MM.1S (cell line): ENCODE measurements at places on chromosomes 4 and X.

- no peak for DNase-seq
Observed at GRCh38 chrX:143674926-143675325, 39.0 kb upstream of the SLITRK4 start.

DNA sequence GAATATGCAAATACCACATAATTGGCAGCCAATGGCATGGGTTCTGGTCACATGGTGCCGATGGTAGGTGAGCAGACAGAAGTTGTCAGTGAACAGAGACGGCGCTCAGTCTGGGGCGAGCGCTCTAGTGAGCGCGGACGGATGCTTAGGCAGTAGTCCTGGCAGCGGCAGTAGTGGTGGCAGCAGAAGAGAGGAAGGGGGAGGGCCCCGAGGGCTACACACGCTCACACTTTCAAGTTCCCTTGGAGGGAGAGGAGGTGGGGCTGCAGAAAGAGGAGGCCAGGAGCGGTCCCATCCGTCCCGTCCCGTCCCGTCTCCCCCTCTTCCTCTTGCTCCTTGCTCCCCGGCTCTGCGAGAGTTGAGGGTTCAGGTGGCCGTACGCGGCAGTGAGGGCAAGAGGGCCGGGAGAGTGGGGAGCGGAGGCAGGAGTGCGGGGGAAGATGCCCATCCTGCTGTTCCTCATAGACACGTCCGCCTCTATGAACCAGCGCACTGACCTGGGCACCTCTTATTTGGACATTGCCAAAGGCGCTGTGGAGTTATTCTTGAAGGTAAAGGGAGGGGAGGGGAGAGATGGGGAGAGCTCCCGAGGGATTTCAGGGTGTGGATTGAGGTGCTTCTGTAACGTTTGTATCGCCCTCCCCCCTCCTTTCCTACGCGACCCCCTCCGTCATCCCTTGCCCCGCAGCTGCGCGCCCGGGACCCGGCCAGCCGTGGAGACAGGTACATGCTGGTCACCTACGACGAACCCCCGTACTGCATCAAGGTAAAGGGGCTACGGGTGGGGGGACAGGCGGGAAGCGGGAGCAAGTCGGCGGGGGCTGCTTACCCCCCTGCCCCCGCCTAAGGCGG, at the start of gene INTS6L:
Gene INTS6L (plus strand): TSS at position 108 of the 852 bp plus-strand sequence. CDS start 333 bp downstream, at position 441.
- DNase-seq: peak; percentile 90

GRCh38 chr4:104919406-104919805, 227.3 kb upstream of the TET2 start:
- DNase-seq: no peak

DNA sequence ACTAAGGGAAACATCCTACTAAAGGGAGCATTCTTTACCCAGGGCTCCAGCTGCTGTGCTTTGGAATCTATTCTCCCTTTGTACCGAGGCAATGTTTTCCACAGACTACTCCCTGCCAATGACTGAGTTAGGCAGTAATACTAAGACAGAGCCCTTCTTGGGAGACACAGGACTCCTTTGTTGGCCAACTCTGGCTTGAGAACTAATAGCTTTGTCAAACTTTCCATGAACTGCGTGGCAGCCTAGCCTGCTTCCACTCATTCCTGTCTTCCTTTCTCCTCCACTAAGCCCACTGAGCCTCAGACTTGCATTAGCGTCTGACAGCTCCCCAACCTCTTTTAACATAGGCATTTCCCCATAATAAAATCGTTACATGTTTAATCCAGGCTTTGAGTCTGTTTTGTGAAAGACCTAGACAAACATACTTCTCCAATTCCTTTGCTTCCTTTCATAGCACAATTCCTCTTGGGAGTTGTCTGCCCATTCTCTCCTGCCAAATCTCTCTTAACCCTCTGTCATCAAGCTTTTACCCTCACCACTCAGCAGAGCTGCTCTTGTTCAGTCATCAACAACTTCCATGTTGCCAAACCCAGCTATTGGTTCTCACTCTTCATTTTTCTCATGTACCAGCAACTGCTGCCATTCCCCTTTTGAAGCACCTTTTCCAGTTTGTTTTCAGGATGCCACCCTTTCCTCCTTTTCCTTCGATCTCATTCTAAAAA, 300.3 kb upstream of the IGFBP7 start:
- no peak for DNase-seq

DNA sequence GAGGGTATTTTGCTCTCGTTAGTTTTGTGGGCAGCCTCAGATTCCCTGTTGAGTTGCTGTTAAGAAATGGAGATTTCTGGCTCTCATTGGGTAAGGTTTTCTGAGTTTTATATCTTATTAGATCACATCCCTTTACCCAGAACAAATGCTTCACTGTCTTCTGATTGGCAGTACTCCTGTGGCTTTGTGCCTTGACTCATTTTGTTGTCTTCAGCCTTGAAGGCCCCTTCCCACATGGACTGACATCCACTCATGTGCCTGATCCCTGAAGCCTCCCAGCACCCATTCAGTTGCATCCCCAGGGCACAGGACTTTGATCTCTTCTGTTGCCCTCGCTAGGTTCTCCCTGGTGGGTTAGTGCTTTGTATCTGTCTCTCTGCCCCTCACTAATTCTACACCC, 10.4 kb downstream of the MED28 start:
- no peak for DNase-seq

DNA sequence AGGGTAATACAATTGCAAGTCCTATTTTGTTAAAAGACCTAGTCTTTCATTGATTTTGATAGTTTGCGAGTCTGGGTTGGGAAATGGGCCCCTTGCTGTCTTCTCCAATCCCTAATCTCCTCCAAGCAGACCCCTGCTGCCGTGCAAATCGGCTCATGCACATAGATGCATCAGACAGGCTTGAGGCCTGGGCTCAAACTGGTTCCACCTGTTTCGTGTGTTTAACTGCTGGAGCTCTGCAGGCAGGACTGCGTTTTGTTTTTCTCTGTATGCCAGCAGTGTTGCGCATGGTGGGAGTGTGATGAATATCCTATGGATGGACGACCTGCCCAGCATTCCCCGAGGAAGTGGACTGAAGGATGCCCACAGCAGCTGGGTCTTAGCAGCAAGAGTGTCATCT, 133.9 kb downstream of the PDGFRA start:
- DNase-seq: no peak

DNA sequence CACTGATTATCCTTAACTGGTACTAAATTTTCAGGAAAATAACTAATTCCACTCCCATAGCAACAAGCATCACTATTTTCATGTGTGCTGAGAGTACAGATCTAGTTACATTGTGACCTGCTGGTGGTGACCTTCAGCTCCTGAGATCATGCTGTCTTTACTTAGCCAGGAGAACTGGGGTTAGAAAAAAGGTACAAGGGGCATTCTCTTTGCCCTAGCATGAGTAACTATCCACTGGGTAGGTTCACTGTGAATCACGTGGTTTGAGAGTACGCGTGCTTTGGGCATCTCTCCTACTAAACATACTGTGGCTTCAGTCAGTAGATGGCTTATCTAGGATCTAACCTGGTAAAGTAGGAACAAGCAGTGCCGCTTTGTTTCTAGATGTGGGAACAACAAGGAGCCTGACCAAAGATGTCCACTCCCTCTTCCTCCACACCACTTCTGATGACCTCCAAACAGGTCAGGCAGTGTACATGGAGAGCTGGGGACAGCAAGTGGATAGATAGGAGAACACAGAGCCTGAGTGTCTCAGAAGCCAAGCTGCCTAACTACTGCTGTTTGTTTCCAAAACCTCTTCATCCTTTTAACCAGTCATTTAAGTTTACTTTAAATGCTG, 90.2 kb downstream of the CBR4 start:
- DNase-seq: no peak

DNA sequence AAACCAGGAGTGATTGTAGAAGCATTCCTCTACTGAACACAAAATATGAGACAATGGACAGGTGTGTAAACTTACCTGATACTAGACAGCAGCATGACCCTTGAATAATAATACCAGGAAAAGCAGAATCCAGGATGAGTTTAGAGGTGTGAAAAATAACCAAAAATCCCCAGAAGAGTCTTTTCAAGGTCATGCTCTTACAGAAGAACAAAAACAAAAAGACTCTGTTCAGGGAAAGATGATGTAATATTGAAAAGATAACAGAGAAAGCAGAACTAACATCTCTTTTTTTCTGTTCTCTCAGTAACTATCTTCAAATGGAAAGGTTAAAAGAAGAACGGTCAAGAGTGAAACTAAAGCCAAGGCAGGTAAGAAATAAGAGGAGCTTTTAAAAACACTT, 14.0 kb upstream of the ARHGAP10 start:
- DNase-seq: peak; percentile 27

DNA sequence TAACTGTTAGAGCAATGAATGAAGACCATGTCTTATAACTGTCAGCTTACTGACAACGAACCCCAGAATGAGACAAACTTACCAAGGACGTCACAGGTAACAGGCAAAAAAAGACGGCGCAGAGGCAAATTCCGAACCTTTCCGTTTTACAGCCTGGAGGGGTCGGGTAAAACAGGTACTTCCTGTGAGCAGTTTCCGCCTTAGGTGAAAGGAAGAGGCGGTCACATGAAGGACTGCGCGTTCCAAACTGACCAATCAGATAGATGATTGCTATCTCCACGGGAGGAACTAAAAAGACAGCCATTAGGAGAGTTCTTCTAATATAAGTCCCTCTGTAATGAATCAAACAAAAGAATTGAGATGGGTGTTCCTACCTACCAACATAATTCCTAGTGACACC, at the start of gene COX7B2:
Gene COX7B2 (minus strand): TSS at position 168 of the 400 bp plus-strand sequence. CDS start 174,053 bp downstream, outside the sequence.
- no peak for DNase-seq

- no peak for DNase-seq
Observed at GRCh38 chrX:9663216-9663615, 102.4 kb downstream of the GPR143 start.
